Suppressor macrophage treated with lipopolysaccharide for 1 hour (primary cell): ENCODE measurements at places on chromosomes 3 and 15.

- no peak for DNase-seq
Measured at GRCh38 chr15:100308608-100309007, 33.2 kb downstream of the ADAMTS17 start.

DNA sequence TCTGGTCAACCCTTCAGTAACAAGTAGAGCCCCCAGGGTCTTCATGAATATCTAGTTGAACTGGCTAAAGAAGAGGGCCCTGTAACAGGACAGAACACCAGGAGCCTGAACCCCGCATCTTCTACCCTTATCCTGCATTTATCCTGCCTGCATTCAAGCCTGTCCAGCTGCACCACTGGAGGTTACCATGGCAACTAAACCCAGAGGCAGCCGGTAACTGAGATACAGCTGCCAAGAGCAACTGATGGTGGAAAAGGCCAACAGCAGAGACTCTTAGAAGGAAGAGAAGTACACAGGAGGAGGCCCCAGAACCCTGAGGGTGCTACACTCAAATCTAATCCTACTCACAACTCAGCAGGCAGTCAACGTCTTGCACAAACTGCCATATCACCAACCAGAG, 3.7 kb upstream of the PRKAR2A start:
- DNase-seq: peak; percentile 14

- no peak for DNase-seq
Measured at GRCh38 chr15:31271711-31272557, 54.7 kb upstream of the KLF13 start.

DNA sequence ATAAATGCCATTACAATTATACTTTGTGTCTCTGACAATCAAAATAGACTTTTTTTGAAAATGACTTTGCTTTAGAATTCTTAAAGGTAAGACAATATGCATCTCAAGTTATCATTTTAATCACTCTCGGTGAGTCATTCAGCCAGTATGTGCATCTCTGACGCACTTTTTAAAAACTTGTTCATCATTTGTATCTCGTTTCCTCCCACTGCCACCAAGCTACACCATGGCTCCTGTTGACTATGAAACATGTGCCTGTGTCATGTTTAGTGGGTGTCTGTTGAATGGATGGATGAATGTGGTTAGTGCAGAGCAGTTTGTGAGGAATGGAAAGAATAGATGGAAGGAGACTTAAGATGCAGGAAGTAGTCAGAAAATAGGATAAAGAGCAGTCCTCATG, 68.6 kb downstream of the ARPP21 start:
- DNase-seq: no peak

DNA sequence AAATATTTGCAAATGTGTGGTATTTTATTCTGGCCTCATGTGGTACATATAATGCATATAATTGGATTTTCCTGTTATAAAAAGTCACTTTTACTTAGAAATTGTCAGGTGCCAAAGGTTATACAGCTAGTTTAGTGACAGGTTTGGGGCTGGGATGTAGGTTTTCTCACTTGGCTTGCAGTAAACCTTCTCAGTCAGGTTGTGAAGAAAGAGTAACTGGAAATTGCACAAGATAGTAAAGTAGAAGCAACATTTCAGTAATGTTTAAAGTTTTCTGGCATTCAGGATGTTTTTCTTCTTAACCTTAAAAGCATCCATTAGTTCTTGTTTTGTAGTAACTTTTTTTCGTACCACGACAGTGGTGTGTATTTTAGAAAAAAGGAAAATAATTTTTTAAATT, 53.9 kb downstream of the MEF2A start:
- peak; percentile 33 for DNase-seq

DNA sequence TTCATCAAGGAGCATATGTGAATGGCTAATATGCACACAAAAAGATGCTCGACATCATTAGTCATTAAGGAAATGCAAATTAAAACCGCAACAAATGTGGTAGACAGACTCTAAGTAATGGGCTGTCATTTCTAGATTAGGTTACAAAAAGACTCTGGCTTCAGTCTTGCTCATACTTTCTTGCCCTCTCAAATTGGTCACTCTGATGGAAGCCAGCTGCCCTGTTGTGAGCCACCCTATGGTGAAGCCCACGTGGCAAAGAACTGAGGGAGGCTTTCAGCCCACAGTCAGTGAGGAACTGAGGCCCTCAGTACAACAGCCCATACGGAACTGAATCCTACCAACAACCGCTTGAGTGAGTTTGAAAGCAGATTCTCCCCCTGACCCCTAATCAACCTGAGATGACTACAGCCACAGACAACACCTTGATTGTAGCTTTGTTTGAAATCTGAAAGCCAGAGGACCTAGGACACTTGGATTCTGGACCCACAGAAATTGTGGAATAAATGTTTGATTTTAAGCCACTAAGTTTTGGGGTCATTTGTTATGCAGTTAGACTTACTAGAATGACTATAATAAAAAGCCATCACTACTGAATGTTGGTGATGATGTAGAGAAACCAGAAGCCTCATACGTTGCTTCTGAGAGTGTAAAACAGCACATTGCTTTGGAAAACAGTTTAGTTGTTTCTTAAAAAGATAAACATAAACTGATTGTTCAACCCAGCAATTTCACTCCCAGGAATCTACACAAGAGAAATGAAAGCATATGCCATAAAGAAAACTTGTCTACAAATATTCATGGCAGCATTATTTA, 45.7 kb downstream of the EHHADH start:
- no peak for DNase-seq

DNA sequence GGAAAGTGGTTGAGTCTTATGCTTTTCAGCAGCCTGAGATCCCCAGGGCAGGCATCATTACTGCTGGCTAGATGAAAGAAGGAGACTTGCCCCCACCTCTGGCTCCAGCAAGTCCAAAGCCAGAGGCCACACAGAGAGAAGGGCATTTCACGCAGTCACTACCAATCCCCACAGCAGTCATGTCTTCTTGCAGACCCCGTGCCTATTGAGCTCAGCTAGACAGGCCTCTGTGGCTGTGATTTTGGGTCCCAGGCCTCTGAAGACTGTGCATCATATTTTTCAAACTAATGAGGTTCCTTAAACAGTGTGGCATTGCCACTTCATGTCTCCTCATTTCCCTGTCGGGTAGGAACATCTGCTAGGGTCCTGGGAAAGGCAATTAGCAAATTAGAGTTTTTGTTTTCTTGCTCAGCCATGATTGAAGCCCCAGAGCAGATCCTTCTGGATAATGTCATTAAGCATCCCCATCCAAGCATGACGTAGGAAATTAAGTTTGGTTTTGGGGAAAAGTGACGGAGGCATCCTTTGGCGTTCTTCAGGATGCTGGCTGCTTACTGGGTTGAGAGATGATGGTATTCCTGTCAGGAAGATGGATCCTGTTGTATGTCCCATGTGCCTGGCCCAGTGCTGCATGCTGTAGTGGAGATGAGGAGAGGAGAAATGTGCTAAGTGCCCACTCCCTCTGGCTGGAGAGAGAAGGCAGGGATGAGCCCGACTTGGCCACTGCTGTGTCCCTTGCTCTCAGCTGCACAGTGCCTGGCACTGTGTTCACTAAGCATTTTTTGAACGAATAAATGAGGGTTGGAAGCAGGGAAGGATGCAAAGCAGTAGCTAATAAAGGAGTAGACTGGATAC, 7.0 kb downstream of the SPSB4 start:
- DNase-seq: no peak

DNA sequence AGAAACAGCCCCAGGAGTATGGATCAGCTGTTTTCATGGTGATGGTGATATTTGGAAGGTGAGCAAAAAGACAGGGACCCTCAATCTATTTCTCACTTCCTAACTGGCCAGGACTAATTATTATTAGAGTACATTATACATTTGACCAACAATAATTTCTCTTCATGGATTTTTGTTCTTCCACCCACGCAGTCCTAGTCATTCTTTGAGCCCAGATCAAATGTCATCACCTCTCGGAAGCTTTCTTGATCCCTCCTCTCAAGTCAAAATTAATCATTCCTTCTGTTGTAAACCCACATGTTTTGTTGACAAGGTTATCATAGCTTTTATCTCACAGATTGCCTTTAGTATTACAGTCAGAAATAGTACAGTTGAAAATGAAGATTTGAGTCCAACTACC, 29.2 kb upstream of the PRICKLE2 start:
- no peak for DNase-seq

GRCh38 chr15:86634146-86634545, 554.5 kb downstream of the AGBL1 start:
- DNase-seq: no peak

DNA sequence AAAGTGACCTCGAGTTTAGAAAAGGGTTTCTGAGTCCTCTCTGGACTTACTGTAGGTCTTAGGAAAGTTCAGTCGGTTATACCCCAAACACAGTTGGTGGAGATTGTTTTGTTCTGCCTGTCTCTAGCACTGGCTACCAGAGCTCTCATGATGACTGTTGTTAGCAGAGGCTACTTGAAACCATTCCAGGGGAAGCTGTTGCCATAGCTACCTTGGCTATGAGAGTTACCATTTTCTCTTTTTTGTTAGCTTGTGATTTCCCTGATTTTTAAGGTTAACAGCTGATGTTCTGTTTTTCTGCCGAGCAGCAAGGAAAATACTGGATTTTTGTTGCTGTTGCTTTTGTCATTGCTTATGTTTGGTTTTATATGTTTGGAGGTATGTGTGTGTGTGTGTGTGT, 26.7 kb downstream of the ABHD2 start:
- DNase-seq: no peak

GRCh38 chr15:72685925-72686794, at the start of the genes BBS4 and HIGD2B:
Gene BBS4 (plus strand): TSS chr15:72686207. CDS start chr15:72686228, 21 bp downstream.
Gene HIGD2B (minus strand): TSS chr15:72686182. CDS start chr15:72676374, 9,808 bp downstream.
- DNase-seq: peak; percentile 94

- peak; percentile 86 for DNase-seq
Measured at GRCh38 chr15:38017721-38018120, 83.3 kb downstream of the TMCO5A start.

GRCh38 chr3:128390867-128391266, 75.8 kb downstream of the DNAJB8 start:
- DNase-seq: no peak

DNA sequence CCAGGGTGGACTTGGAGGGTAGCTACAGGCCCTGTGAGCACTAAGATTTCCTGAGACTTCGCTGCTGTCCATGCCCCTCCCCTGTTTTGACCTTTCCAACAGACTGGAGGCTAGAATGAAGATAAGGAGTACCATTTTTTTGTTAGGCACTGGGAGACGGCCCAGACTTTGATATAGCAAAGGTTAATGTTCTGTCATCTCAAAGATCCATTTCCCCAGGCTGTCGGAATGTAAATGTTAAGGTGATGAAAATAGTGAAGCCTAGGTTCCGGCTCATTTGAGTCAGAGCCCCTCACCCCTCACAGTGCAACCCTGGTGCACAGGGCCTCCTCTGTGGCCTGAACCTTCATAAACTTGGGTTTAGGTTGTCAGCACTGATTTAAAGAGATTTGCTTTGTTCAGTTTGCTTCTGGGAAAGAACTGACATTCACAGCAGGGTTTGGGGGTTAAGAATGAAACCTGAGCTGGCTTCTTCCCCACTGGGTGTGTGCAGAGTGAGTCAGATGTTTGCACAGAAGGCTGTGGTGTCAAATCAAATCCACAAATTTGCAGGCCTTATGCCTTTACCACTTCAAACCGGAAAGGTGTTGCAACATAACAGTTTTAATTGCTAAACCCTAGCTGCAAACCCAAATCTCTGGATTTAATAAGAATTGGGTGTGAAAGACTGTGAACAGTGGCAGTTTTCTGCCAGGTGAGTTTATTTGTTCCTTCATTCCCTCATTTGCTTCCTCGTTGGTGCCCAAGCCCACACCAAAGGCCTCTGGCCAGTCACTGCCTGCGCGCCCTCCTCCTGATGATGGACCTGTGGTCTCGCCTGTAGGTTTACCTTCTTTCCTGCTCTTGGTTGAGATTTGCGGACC, 20.6 kb upstream of the KCTD6 start:
- peak; percentile 67 for DNase-seq

DNA sequence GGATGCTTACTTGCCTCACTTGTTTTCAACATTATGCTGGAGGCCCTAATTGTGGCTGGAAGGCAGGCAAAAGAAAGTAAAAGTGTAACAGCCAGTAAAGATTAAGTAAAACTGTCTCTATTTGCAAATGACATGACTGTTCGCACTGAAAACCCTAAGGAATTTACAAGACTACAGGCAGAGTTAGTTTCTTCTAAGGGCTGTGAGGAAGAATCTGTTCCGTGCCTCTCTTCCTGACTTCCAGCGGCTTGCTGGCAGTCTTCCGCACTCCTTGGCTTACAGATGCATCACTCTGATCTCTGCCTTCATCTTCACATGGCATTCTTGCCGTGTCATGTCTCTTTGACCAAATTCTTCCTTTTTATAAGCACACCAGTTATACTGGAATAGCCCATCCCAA, 86.1 kb downstream of the DLG1 start:
- no peak for DNase-seq
